ENCODE measurements at places on chromosomes 1 and 21. TPM values are rescaled to one million over a fixed set of nuclear protein-coding genes. Genes with fewer than 3 reads are reported as not detected.

Gene DNM3
- 0.46 TPM for total RNA-seq

Gene OR2G6
- not detected for total RNA-seq

Gene AGPAT3
- 40.1 TPM for total RNA-seq

Gene MDM4
- 42.1 TPM for total RNA-seq

Gene SPRR1B
- not detected for total RNA-seq

Gene ADORA1
- total RNA-seq, result 8.5 TPM

Gene MEAF6
- 50.0 TPM for total RNA-seq

Gene RPTN
- not detected for total RNA-seq

Gene NIT1
- total RNA-seq, result 31.3 TPM

Gene FBXO28
- total RNA-seq, result 36.6 TPM

Gene THEM5
- not detected for total RNA-seq

Gene LAMC2
- 8.3 TPM for total RNA-seq

Gene TSPAN1
- total RNA-seq, result 26.1 TPM

Gene CA6
- total RNA-seq, result not detected

Gene KCNE2
- total RNA-seq, result not detected

Gene RUNX3
- total RNA-seq, result 0.10 TPM

Gene AXDND1
- 0.31 TPM for total RNA-seq

Gene SPRR2F
- total RNA-seq, result not detected

Gene GOLPH3L
- total RNA-seq, result 19.6 TPM

Gene SPRR2G
- not detected for total RNA-seq

Gene HNRNPCL2
- total RNA-seq, result not detected

Gene LMOD1
- 0.13 TPM for total RNA-seq

Gene TTLL7
- total RNA-seq, result 31.4 TPM

Gene SLAMF9
- not detected for total RNA-seq

Gene GBP7
- total RNA-seq, result not detected

Gene RPS6KC1
- 20.5 TPM for total RNA-seq

Gene TLCD4
- 2.9 TPM for total RNA-seq

Gene E2F2
- 9.5 TPM for total RNA-seq

Gene OR2AK2
- total RNA-seq, result not detected

Gene C4BPA
- total RNA-seq, result 0.26 TPM

Gene FOXD2
- total RNA-seq, result 2.2 TPM

Gene AKR7A3
- 1.4 TPM for total RNA-seq

Gene FH
- 87.1 TPM for total RNA-seq

Gene KPRP
- total RNA-seq, result not detected

Gene TTC24
- not detected for total RNA-seq

Gene CD164L2
- 0.13 TPM for total RNA-seq

Gene ZRANB2
- 64.9 TPM for total RNA-seq

Gene RNU1-2
- 1,290 TPM for total RNA-seq

Gene FTCD
- total RNA-seq, result 0.21 TPM

Gene LCE1C
- not detected for total RNA-seq

Gene TCHHL1
- not detected for total RNA-seq

Gene MEF2D
- total RNA-seq, result 30.9 TPM

Gene FCRL5
- not detected for total RNA-seq

Gene TMEM51
- total RNA-seq, result 25.8 TPM

Gene FAM151A
- total RNA-seq, result not detected

Gene PIK3R3
- 36.3 TPM for total RNA-seq
